ENCODE measurements at places on chromosomes 2 and 18. TPM values are rescaled to one million over a fixed set of nuclear protein-coding genes. Genes with fewer than 3 reads are reported as not detected.

The TLX2 gene
- total RNA-seq, result 0.46 TPM

The ALPG gene
- total RNA-seq, result not detected

The CRYGC gene
- not detected for total RNA-seq

The SP3 gene
- 118 TPM for total RNA-seq

The TBC1D8 gene
- 10.5 TPM for total RNA-seq

The HDHD2 gene
- total RNA-seq, result 26.9 TPM

The KCNS3 gene
- 1.5 TPM for total RNA-seq

The CKAP2L gene
- 0.84 TPM for total RNA-seq

DNA sequence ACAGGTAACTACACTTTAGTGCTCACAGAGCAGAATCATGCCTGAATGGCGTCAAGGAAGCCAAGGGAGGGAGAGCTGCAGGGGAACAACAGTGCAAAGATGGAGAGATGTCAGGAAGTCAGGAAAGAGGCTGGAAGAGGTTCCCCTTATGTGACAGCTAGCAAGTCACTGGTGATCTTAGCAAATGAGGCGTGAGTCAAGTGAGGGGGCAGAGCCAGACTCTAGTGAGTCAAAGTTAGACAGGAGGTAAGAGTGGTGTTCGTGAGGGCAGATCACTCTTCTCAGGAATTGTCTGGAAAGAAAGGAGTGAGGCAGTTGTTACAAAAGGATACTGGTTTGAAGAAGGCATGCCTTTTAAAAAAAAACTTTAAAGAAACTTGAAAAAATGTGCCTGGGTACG is 87.1 kb downstream of the MEP1B start:
- H3K27me3 ChIP-seq, result no peaks in the 10 kb centered on the region
- no peak for DNase-seq
- no peaks in the 10 kb centered on the region for H3K36me3 ChIP-seq
- no peak overlapping the region for H3K4me3 ChIP-seq
- H3K4me1 ChIP-seq, result peaks cover 12% of the 10 kb centered on the region
- H3K27ac ChIP-seq, result peak overlapping the region; percentile 35

DNA sequence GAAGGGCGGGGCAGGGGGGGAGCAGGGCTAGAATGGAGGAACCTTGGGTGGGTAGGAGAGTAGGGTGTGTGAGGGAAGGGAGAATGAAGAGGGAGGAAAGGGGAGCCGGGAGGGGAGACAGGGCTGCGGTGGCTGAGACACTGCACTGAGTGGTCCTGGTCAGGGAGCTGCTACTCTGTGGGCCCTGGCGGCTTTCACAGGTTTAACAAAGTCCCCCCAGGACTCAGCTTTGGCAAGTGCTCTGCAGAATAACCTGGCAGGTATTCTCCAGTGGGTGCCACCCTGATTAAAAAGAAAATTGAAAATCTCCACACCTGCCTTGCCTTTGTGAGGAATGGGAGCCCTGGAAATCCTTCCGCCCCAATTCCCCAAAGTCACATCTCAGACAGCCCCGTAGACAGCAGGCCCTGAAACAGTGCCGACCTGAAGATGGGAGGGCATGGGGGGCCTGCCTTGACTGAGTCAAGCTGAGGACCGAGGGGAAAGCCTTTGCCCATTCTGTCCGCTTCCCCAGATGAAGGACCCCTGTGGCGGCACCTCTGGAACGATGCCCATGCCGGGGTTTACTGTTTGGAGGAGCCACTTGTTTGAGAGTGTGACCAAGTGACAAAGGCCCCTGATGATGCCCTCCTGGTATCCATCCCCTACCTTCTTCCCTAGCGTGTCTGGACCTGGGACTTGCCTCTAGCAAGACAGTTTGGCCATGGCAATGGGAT is 43.6 kb upstream of the OTOS start:
- no peak overlapping the region for H3K4me3 ChIP-seq
- no peaks in the 10 kb centered on the region for H3K4me1 ChIP-seq

GRCh38 chr2:58686776-58687175 is 445.7 kb upstream of the FANCL start:
- no peak for DNase-seq
- no peaks in the 10 kb centered on the region for H3K4me1 ChIP-seq
- H3K27me3 ChIP-seq, result no peaks in the 10 kb centered on the region
- H3K4me3 ChIP-seq, result no peak overlapping the region
- H3K27ac ChIP-seq, result no peak overlapping the region
- no peaks in the 10 kb centered on the region for H3K36me3 ChIP-seq

DNA sequence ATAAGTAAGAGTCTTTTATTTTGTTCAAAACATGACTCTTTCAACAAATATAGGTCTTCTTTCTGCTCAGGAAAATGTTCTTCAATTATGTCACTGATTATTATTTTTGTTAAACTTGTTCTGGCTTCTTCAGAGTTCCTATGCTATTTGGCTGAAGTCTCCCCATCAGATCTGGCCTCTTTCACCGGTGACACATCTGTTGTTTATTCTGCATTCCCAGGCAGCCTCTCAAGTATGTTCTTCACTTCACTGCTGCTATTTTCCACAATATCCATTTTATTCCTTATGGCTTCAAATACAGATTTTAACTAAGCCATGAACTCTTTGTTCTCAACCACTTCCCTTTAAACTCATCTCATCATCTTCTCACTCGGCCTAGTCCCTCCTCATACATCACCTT is 45.7 kb downstream of the HDAC4 start:
- H3K36me3 ChIP-seq, result peaks cover 15% of the 10 kb centered on the region
- H3K27ac ChIP-seq, result no peak overlapping the region

DNA sequence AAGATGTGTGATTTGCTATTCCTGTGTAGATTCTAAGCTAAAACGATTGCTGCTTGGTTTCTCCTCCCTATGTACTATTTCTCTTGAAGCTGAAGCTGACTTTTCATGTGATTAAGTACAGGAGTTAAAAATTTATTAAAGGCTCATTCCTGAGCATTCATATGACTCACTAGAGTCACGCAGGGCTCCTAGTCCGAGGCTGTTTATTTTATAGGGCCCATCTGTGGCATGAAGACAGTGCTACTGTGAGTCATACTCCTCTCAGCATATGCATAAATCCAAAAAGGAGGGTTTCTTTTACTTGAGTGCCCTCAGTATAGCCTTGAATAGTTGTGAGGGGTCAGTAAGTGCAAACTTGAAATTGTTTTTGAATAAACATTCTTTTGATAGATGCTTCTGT is 378.8 kb downstream of the PTPRM start:
- no peak overlapping the region for H3K4me3 ChIP-seq
- H3K4me1 ChIP-seq, result peaks cover 21% of the 10 kb centered on the region
- peak overlapping the region; percentile 45 for H3K27ac ChIP-seq
- no peaks in the 10 kb centered on the region for H3K36me3 ChIP-seq

- H3K4me3 ChIP-seq, result no peak overlapping the region
- DNase-seq, result peak; percentile 32
- H3K4me1 ChIP-seq, result no peaks in the 10 kb centered on the region
- no peaks in the 10 kb centered on the region for H3K27me3 ChIP-seq
- no peak overlapping the region for H3K27ac ChIP-seq
Measured at GRCh38 chr2:164514491-164514890, 106.8 kb downstream of the GRB14 start.

DNA sequence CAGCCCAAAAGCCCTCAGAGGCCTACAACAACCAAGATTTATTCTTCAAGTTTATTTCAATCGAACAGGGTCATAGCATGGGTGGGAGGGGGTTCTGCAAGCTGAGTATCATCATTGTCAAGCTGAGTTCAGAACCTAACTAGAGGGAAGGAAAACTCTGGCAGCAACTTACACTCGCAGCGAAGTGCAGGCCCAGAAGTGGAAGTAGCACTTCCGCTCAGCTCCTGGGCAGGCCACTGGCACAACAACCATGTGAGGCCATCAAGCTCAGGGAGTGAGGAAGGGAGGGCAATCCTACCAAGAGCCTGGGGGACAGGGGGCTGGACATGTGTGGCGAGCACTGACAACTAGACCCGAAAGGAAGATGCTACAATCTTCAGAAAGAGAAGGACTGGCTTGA is 4.8 kb downstream of the UXS1 start:
- H3K4me1 ChIP-seq, result peaks cover 6% of the 10 kb centered on the region
- no peak for DNase-seq
- no peaks in the 10 kb centered on the region for H3K36me3 ChIP-seq
- H3K4me3 ChIP-seq, result no peak overlapping the region
- H3K27me3 ChIP-seq, result no peaks in the 10 kb centered on the region

DNA sequence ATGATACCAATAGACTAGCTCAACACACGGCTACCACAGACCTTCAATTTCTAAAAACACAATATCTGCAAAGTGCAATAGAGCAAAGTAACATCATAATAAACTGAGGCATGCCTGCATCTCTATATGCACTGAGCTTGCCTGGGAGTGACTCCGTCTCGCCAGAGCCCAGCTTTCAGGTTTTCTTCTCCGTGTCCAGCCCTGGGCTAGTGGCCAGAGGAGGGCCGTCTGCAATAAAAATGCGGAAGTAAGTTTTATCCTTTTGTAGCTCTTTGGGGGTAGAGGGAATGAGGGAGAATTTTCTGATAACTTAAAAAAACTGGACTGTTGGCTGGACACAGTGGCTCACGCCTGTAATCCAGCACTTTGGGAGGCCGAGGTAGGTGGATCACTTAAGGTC is 41.0 kb upstream of the GPR17 start:
- H3K36me3 ChIP-seq, result no peaks in the 10 kb centered on the region
- no peaks in the 10 kb centered on the region for H3K27me3 ChIP-seq
- no peak overlapping the region for H3K27ac ChIP-seq

DNA sequence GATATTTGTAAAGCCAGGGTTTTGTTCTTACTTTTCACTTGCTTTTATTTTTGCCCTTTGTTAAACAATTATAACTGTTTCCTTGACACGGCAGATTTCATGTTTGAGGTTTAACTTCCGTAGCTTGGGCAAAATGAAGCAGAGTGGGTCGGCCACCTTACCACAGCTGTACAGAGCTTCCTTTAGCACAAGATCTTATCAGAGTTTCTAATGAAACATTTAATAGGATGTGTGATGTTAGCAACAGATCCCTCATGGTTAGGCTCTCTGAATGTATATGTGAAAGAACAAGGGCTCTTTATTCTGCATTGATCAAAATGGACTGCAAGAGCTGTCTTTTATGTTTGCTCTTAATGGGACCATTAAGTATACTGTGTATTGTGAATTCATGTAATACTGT is 22.3 kb downstream of the RNF125 start:
- H3K4me1 ChIP-seq, result no peaks in the 10 kb centered on the region
- no peak for DNase-seq
- H3K36me3 ChIP-seq, result no peaks in the 10 kb centered on the region
- H3K27me3 ChIP-seq, result no peaks in the 10 kb centered on the region
- no peak overlapping the region for H3K4me3 ChIP-seq

- no peak overlapping the region for H3K4me3 ChIP-seq
- no peaks in the 10 kb centered on the region for H3K27me3 ChIP-seq
- H3K36me3 ChIP-seq, result no peaks in the 10 kb centered on the region
Measured at GRCh38 chr18:6741786-6742185, 12.3 kb downstream of the ARHGAP28 start.

DNA sequence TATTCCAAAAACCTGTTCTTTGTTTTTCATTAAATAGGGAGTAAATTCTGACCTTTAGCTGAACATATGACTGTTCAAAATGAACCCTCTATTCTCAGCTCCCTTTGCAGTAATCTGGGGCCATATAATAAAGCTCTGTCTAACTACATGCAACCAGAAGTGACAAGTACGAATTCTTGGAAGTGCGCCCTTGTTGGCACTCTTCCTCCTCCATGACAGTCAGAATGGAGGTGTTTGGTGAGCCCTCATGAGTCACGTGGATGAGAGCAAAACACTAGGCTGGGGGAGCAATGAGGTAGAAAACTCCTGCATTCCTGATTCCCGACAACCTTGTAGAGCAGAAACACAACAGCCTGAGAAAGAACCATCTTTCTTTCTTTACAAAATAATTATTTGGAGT is 552.9 kb downstream of the FBXO15 start:
- no peak for DNase-seq
- no peak overlapping the region for H3K27ac ChIP-seq
- no peaks in the 10 kb centered on the region for H3K36me3 ChIP-seq
- no peaks in the 10 kb centered on the region for H3K4me1 ChIP-seq
- H3K4me3 ChIP-seq, result no peak overlapping the region

GRCh38 chr2:221485503-221485870 is 86.6 kb downstream of the EPHA4 start:
- no peaks in the 10 kb centered on the region for H3K27me3 ChIP-seq
- no peak overlapping the region for H3K27ac ChIP-seq
- H3K4me1 ChIP-seq, result no peaks in the 10 kb centered on the region
- H3K36me3 ChIP-seq, result no peaks in the 10 kb centered on the region

GRCh38 chr2:235639885-235640284 is 146.0 kb downstream of the AGAP1 start:
- H3K27ac ChIP-seq, result no peak overlapping the region
- H3K27me3 ChIP-seq, result no peaks in the 10 kb centered on the region
- DNase-seq, result no peak
- peaks cover 39% of the 10 kb centered on the region for H3K4me1 ChIP-seq
- H3K36me3 ChIP-seq, result no peaks in the 10 kb centered on the region

DNA sequence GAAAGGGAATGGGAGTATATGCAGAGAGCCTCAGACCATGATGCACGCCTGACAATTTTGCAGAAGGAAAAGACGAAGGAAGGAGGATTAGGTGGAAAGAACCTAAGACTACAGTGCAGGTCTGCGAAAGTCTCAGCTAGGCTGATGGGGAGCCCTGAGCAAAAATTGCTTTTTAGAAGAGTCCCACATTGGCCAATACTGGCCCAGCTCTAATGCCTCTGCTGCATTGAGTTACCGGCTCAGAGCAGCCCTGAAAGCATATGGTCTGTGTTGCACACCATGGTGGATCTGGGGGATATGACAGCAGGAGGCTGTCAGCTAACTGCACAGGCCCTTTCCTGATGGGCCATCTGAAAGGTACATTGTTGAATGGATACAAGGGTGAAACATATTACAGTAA is 48.3 kb upstream of the CAVIN2 start:
- no peak overlapping the region for H3K27ac ChIP-seq
- H3K36me3 ChIP-seq, result no peaks in the 10 kb centered on the region
- DNase-seq, result no peak
- no peak overlapping the region for H3K4me3 ChIP-seq
- no peaks in the 10 kb centered on the region for H3K4me1 ChIP-seq

DNA sequence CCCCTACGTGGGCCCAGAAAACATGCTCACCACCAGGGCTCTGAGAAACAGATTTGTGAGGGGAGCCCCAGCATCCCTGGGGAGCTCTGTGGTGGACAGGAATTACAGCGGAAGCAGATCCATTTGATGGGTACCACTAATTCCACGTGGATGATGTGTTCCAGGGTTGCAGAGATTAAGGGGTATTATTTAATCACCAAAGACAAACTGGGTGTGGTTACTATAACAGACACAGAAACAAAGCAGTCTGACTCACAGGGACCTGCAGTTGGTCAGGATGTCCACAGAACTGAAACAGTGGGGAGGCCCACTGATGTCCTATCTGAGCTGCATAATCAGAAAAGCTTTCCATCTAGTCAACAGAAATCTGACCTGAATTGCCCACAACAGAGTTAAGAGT is 65.8 kb downstream of the PSMG2 start:
- no peak overlapping the region for H3K27ac ChIP-seq
- H3K36me3 ChIP-seq, result no peaks in the 10 kb centered on the region
- DNase-seq, result no peak
- H3K4me1 ChIP-seq, result no peaks in the 10 kb centered on the region
- H3K27me3 ChIP-seq, result no peaks in the 10 kb centered on the region

- no peaks in the 10 kb centered on the region for H3K36me3 ChIP-seq
- no peak overlapping the region for H3K27ac ChIP-seq
Measured at GRCh38 chr2:163043201-163043600, 204.6 kb upstream of the KCNH7 start.

GRCh38 chr2:235500761-235501672 is 7.2 kb downstream of the AGAP1 start:
- H3K27ac ChIP-seq, result no peak overlapping the region
- DNase-seq, result no peak
- H3K4me3 ChIP-seq, result no peak overlapping the region
- H3K4me1 ChIP-seq, result peaks cover 20% of the 10 kb centered on the region
- H3K27me3 ChIP-seq, result no peaks in the 10 kb centered on the region
